ENCODE measurements at places on chromosomes 12 and 14. TPM values are rescaled to one million over a fixed set of nuclear protein-coding genes. Genes with fewer than 3 reads are reported as not detected.

DNA sequence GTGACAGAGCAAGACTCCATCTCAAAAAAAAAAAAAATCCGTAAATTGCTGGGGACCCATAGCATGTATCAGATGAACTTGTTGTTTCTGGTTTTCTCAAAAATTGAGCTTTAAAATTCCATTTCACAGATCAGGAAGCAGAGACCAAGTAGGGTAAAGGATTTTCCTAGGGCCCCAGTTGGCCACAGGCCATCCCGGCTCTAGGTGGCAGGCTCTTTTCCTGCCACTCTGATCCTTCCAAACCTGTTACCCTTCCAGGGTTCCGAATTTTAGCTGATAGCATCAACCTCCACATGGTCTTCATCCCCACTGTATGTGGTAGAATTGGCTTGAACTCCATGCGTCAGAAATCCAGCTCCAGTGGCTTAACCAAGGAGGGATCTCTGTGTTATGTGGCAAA lies 36.1 kb upstream of the BDKRB2 start:
- DNase-seq = no peak

DNA sequence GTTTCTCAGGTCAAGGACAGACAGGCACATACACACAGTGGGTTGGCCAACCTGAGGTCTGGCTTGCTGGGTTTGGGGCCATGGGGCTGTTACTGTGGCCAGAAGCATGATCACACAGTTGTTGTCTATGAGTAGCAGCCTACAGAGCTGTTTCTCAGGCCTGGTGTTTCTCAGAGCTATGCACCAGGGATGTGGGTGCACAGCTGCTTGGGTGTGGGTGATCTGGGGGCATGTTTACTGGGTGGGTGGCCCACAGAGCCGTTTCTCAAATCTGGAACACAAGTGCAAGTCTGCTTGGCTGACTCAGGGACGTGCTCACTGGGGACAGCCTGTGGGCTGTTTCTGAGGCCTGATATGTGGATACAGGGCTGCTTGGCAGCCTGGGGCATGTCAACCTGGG lies 23.1 kb upstream of the PALS1 start:
- no peak for DNase-seq

- DNase-seq = peak; percentile 89
These were observed 27.2 kb upstream of the MDM2 start for GRCh38 chr12:68780731-68781130.

Gene PLEKHD1
- not detected for total RNA-seq

- DNase-seq = no peak
These were observed 568.2 kb downstream of the DIO2 start for GRCh38 chr14:79643132-79643531.

Gene TRPV4
- total RNA-seq = 0.13 TPM

- DNase-seq = no peak
These were observed 7.4 kb downstream of the PRKCH start for GRCh38 chr14:61328626-61329262.

DNA sequence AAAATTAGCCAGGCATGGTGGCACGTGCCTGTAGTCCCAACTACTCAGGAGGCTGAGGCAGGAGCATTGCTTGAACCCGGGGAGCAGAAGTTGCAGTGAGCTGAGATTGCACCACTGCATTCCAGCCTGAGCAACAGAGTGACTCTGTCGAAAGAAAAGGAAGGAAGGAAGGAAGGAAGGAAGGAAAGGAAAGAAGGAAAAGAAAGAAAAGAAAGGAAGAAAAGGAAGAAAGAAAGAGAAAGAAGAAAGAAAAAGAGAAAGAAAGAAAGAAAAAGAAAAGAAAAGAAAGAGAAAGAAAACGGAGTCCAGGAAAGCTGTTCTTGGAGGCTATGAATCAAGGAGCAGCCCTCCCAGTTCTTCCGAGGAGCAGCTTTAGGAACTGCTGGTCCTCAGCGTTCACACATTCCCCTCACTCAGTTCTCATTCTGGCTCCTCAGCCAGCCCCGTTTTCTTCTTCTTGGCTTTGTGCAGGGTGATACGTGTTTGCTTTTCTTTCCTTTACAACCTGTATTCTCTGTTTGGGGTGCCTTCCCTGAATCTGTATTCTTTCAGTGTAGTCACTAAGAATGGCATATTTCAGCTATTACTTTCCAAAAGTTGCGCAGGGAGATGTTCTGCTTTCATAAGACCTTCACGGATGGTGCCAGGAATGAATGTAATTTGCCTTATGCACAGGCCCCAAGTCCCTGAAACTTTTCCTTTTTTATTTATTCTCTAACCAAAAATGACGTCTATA lies 12.2 kb downstream of the FBXL14 start:
- DNase-seq = no peak

DNA sequence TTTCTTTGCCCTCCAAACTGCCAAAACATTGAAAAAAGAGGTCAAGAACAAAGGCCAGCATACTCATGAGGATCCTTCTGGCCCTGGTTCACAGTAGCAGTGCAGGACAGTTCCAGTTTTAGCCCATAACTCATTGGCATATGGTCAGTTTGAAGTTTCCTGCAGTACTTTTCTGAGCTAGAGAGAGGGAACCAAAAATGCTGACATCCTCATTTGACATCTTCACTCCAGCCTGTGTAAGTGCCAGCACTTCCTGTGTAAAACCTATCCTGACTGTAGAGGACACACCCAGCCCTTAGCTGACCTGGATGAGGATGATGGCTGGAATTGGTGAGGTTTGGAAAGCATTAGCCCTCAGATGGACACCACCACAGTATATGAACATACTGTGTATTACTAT lies 84.1 kb downstream of the FGD4 start:
- DNase-seq = peak; percentile 21

- DNase-seq = no peak
These were observed 22.8 kb downstream of the GSTZ1 start for GRCh38 chr14:77343662-77344061.

GRCh38 chr14:81684696-81685095 lies 151.0 kb upstream of the SEL1L start:
- no peak for DNase-seq

GRCh38 chr12:103538397-103538796 lies 42.6 kb upstream of the C12orf42 start:
- no peak for DNase-seq

Gene VWF
- total RNA-seq = 0.37 TPM

Gene NINJ2
- total RNA-seq = 0.26 TPM

GRCh38 chr14:56149995-56150394 lies 31.8 kb downstream of the PELI2 start:
- DNase-seq = no peak

Gene TAS2R30
- total RNA-seq = 0.75 TPM

Gene KRT6C
- not detected for total RNA-seq

GRCh38 chr12:67889931-67890330 lies 99.3 kb upstream of the IFNG-AS1 start:
- DNase-seq = no peak

DNA sequence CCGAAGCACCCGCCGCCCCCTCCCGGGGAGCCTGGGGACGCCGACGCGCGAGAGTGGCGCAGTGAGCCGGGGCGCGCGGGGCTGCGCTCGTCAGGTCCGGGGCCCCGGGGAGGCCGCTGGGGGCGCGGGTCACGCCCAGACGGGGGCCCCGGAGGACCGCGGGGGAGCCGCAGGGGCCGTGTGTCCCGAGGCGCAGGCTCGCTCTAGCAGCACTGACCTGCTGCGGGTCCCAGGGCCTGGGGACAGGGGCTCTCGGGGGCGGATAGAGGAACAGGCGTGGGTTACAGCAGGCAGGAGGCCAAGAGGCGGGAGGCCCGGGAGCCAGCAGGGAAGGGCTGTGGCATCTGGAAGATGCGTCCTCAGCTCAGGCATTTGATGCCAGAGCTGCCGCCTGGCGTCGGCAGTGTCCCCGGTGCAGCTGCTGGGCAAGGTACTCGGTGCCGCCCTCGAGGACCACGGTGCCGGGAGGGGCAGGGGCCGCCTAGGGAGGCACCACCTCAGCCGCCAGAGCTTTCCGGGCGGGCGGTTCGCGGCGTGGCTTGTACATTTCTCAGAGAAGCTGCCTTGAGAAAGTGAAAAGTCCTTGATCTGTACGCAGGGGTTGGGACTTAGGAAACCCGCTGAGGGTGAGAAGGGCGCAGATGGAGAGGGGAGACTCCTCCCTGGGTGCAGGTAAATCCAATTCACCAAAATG lies 1.2 kb downstream of the WNT5B start:
- DNase-seq = no peak

DNA sequence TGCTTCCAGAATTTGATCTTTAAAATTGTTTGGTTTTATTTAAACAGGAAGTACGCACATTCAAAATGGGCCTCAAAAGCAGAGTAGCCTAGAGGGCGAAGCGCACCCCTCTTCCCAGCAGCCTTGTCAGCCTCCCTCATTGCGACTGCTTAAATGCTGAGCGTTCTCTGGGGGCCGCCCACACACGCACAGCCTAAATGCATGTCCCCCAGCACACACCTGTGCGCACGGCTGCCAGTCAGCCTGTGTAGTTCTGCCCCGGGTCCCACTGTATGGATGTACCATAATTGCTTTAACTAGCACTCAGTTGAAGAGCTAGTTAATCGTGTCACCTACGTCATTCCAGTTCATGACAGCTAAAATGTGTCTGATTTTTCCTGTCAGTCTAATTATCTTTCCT lies 79.3 kb downstream of the TESC start:
- no peak for DNase-seq

- no peak for DNase-seq
These were observed 7.7 kb upstream of the RACGAP1 start for GRCh38 chr12:50032854-50033581.

DNA sequence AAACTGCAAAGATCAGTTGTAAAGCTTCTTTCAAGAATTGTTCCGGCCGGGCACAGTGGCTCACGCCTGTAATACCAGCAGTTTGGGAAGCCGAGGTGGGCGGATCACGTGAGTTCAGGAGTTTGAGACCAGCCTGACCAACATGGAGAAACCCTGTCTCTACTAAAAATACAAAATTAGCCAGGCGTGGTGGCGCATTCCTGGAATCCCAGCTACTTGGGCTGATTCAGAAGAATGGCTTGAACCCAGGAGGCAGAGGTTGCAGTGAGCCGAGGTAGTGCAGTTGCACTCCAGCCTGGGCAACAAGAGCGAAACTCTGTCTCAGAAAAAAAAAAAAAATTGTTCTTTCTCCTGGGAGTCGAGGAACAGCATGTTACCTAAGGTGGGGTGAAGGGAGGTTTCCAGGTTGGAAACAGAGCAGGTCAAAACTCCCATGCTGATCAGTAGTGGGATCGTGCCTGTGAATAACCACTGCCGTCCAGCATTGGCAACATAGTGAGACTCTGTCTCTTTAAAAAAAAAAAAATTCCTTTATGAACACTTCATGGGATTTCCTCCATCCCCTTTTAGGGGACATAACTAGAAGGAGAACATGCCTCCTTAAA lies 13.9 kb downstream of the FBXO34 start:
- no peak for DNase-seq

GRCh38 chr12:3967556-3968160 lies 94.5 kb upstream of the PARP11 start:
- no peak for DNase-seq

GRCh38 chr12:24198070-24198469 lies 248.6 kb upstream of the SOX5 start:
- DNase-seq = no peak

Gene PTGER2
- total RNA-seq = not detected

Gene MIP
- not detected for total RNA-seq

DNA sequence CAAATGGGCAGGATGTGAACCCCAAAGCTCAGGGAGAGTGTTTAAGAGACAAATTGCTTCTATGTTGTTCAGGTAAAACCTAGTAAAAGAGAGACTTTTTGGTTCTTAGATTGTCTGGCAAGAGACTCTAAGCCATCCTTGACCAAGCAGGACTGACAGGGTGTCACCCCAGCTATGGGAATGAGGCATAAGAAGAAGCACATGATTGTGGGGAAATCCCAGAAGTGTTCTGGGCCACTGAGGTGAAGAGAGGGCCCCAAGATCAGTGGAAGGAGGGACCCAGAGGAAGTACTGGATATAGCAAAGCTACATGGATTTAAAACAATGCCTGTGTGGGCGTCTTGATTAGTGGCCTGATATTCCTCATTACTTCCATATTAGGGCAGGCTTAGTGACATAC lies 99.0 kb downstream of the SAMD4A start:
- DNase-seq = no peak

GRCh38 chr14:73741876-73742519 lies 27.8 kb upstream of the PNMA1 start:
- DNase-seq = no peak

DNA sequence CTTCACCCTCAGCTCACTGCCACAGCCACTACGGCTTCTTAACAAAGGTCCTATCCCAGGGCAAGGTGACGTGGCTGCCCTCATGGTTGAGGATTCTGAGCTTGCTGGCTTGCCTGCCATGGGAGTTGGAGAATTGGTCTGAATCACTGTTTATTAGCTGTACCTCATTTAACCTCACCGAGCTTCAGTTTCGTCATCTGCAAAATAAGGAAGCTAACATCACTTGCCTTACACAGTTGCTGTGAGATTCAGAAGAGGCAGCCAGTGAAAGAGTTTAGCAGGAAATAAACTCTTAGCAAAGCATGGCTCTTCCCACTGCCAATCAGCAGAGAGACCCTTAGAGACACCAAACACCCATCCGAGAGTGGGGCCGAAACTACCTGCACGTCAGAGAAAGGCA lies 90.1 kb upstream of the KCNA1 start:
- DNase-seq = no peak

DNA sequence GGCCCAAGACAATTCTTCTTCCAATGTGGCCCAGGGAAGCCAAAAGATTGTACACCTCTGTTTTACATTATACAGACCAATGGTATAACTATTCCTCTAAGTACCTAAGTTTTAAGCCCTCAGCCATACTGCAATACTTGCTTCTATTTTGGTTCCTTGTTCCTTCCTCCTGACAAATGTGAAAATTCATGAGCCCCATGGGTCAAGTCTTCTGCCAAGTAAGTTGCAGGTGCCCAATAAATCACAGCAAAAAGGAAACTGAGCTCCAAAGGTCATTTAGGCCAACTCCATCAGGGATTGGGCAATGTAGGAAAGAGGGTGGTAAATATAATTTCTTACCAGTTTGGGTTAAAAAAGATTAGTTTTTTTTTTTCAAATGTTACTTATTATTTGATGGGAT lies 57.7 kb upstream of the NPFF start:
- DNase-seq = no peak

Gene OR4K2
- total RNA-seq = not detected

DNA sequence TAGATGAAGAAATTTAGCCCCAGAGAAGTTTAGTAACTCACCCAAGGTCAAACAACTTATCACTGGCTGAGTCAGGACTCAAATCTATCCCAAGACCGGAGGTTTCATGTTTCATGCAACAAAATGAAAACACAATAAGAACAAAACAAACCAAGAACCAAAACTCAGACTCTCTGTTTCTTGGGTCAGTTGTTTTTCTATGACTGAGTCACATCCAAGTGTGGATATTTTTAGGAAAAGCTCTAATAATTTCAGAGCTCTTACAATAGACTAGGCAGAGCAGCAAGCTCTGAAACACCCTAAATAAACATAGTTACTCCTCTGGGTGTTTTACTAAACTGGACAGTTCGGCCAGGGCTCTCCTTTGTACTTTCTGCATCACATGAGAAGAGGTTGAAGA lies 87.6 kb upstream of the PRB2 start:
- DNase-seq = no peak

- no peak for DNase-seq
These were observed 58.9 kb downstream of the DAD1 start for GRCh38 chr14:22530127-22530526.

- DNase-seq = no peak
These were observed 4.3 kb upstream of the HEBP1 start for GRCh38 chr12:13004361-13004760.

Gene CELA1
- total RNA-seq = not detected

Gene FAM181A
- total RNA-seq = not detected

Data from SK-MEL-5 (cell line).